ENCODE measurements at places on chromosomes 2 and 18.

- DNase-seq, result no peak
Observed at GRCh38 chr18:7755753-7756475, 188.8 kb downstream of the PTPRM start.

DNA sequence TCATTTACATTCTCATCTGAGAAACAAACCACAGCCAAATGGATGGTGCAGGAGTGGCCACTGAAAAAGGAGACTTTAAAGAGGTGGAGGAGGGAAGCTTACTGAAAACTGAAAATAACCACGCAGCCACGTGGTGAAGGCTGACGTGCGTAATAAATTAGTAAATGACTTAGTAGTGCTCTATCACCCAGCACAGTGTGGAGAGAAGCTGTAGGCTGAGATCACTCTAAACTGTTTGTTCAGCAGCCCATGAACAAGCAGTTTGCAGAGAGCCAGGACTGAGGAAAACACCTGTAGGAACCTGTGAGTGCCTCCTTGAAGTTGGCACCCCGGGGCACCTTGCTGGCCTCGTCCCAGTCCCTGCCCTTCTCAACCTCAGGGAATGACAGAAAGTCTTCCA, 193.0 kb downstream of the TXNL1 start:
- DNase-seq, result no peak

GRCh38 chr2:238286551-238286950, 1.9 kb downstream of the PER2 start:
- DNase-seq, result peak; percentile 75

DNA sequence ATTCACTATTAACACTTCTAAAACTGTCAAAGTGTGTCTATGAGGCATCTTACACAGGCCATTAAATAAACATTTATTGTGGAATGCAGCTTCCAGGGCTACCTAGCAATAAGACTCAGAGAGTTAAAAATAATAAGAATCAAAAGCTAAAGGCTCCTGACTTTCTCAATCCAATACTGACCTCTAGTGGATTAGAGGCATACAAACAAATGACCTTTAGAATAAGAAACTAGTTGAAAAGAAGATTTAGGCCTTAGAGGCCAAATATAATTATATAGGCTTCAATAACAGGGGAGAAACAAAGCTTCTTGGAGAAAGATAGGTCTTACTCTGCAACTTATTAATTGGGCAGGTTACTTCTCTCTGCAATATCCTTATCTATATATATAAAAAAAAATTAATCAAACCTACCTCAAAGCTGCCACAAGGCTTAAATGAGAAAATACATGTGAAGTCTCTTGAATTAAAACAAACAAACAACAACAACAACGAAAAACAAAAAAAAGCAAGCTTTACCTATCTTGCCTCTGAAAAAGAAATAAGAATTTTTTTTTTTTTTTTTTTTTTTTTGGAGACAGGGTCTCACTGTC, 246.1 kb downstream of the EXOC6B start:
- DNase-seq, result peak; percentile 53

GRCh38 chr18:36496022-36496421, 198.5 kb downstream of the FHOD3 start:
- no peak for DNase-seq

DNA sequence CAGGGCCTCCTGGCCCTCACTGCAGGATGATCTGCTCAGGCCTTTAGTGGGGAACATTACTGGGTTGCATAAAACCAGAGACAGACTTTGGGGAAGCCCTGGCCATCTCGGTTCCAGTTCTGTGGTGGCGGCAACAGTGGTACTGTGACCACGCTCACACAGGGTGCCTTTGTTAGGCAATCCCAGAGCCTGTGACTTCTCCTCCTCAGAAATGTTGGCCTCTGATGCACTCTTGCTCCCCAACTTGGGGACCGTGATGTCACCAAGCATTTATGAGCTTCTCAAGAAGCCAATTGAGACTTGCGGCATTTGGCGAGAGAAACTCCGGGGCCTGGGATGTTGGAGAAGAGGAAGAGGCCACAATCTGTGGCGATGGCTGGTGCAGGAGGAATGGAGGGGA, 80.9 kb upstream of the PKDCC start:
- DNase-seq, result no peak

DNA sequence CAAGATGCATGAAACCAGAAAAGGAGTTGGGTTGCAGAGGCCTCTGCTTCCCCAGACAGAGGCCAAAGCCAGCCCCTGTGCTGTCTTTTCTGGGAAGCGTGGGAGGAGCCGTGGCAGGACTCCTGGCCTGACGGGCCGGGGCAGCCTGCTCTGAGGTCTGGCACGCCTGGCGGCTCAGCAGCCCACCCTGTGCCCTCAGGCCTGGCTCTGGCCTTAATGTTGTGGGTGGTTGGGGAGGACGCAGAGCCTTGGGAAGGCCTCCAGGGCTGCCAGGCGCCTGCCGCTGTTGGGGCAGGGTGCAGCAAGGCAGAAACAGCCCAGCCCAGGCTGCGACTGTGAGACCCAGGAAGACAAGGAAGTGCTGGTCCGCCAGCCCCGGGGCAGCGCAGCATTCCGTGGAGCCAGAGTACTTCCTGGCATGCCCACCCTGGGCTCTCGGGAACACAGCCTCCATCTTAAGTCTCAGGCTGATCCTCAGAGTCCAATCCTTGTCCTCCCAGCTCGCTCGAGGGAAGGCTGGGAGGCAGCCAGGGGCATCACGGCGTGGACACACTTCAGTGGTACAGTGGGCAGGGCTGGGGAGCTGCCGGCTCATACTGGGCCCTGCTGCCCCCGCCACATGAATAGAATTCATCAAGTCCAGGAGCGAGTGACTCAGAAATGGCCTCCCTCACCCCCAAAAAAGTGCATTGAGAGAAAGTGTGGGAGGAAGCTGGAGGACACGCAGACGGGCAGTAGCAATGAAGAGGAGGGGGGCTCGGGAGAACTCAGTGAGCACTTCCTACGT, 72.6 kb downstream of the EMX1 start:
- no peak for DNase-seq

- DNase-seq, result no peak
Observed at GRCh38 chr18:63336366-63337099, 17.0 kb upstream of the BCL2 start.

- no peak for DNase-seq
Observed at GRCh38 chr18:43590182-43590903, 313.1 kb upstream of the SYT4 start.

GRCh38 chr2:15155959-15156574, 405.1 kb downstream of the NBAS start:
- no peak for DNase-seq

- DNase-seq, result no peak
Observed at GRCh38 chr18:58360324-58360723, 268.6 kb downstream of the ALPK2 start.

GRCh38 chr18:57242285-57242684, 95.4 kb downstream of the BOD1L2 start:
- peak; percentile 26 for DNase-seq

GRCh38 chr18:75309564-75309963, 99.0 kb downstream of the TSHZ1 start:
- DNase-seq, result no peak

DNA sequence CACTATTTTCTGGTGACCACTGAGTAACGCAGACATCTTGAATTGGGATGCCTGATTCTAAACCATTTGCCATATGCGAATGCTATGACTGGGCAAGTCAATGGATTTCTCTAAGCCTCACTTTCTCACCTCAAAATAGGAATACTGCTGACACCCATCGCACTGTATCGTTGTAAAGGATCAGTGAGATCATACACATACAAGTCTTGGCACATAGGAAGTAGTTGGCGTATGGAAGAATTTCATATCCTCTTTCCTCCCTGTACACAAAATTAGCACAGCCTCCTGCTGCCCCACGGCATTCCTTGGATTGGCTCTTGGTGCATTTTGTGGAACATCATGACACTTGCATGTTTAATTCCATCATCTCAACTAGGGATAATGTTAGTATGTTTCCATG, 366.9 kb downstream of the CMPK2 start:
- no peak for DNase-seq

DNA sequence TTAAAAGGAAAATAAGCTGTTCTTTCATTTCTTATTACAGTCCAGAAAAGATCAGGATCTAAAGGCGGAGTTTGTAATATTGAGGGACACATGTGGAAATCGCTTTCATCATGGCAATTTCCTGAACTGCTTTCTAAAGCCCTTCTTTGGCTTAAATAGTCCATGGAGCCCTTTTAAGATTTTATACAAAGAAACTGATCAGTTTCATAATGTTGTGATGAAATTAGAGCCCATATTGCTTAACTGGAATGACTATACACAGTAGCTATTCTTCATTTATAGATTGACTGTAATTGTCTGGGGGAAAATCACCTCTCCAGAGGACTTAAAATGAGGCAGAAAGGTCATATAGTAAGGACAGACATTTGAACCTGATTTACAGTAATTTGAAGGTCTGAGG, 322.2 kb downstream of the ETAA1 start:
- no peak for DNase-seq

DNA sequence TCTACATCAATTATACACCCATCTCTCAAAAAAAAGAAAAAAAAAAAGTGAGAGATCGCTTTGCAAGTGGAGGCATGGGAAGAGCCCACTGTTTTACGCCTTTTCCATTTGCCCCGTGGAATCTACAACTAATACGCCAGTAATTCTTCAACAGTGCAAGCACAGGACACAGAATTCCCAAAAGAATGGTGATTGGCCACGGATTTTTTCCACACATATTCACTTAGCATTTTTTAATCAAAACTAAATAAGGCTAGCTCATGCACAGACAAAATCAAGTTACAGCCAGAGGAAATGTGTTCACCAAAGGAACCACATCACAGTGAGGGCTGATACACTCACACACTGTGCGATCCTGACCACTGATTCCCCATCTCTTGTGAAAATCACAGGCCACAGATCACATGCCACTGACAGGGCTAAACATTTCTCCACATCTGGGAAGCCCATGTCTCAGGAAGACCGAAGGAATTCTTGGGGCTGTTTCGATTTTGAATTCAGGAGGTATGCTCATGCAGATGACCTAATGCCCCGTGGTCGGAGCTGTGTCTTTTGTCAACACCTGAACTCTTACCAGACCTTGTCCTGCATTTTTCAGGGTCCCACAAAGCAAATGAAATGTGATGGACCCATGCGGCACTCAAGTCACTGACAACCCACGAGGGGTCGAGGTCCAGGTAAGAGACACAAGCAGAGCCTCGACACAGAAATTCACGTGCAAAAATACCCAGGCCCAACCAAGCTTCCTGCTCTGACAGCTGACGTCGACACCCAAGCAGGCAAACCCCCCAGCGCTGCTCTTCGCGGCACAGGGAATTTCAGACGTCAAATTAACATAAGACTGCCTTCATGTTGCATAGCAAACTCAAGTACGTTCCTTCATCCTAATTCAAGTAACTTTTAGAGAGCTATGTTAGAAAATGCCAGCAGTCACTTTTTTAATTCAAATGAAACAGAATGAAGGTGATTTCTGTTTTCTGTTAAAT, 69.6 kb downstream of the ZNF516 start:
- DNase-seq, result no peak

DNA sequence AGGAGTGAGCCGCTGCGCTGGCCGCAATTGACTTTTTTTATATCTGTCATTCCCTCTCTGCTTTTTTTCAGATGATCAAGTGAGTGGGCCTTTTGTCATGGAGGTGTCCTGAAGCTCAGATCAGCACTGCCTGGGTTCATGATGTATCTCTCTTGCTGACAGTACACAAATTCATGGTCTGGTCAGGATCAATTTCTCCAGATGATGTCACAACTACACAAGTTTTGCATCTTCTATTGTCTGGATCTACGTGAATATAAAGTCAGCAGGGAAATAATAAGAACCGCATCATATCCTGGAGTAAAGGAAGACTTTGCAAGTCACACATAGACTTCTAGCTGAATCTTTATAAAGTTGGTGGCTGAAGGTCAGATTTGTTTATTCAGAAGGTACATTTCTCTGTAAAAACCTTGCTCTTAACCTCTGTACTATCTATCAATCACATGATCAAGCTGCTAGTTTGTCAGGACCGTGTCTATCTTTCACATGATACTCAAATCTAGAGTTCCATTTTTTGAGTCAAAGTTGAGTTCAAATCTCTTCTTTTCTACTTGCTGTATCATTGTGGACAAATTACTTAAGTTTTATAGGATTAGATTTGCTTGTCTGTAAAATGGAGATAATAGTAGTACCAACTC, 13.1 kb upstream of the CD28 start:
- no peak for DNase-seq

DNA sequence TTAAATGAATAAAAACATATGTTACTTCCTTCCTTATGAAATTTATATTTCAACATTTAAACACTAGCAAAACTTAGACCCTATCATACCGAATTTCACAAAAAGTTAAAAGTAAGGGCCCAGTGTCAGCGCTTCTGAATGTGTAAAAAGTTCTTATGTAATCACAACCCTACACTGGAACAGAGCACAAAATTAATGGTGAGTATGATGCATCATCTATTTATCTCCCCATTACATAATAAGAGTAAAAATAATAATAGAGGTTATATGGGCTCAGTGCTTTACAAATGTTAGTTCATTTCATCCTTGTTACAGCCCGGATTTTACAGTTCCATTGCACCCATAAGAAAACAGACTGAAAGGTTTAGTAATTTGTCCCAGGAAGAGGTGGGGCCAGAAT, 144.9 kb upstream of the POU3F3 start:
- DNase-seq, result no peak

DNA sequence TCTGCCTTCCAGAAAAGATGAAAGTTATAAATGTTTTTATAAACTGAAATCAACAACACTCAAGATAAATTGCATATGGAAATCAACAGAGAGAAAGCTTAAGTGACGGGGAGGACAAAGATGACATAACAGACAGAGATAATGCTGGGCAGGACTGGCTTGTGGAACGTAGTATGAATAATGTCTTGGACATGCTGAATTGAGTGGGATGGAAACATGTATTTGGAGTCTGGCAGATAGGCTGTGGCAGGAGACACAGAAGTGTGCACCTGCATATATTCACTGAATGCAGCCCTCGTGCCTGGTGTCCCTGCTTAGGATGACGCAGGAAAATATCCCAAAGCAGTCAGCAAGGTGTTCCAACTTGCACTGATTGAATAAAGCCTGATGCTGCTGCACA, 318.2 kb downstream of the CBLN2 start:
- no peak for DNase-seq

GRCh38 chr18:11840493-11840892, 10.7 kb upstream of the CHMP1B start:
- DNase-seq, result no peak

- no peak for DNase-seq
Observed at GRCh38 chr2:67259556-67260342, 137.4 kb upstream of the ETAA1 start.

DNA sequence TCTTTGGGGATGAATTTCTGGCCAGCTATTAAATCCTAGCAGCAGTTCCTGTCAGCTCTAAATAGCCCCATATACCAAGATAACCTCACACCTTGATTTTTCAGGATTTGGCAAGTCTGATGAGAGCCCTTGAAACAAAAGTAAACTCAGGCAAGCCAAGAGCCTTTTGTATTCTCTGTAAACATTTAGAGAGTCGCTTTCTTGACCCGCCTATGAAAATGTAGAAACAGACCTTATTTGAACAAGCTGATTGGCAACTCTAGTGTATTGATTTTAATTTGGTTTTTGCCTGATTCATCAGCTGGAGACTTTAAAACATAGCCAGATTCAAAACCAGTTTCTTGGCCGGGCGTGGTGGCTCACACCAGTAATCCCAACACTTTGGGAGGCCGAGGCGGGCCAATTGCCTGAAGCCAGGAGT, 43.4 kb downstream of the CABLES1 start:
- DNase-seq, result no peak

- peak; percentile 72 for DNase-seq
Observed at GRCh38 chr2:85750587-85751575, 2.9 kb upstream of the ATOH8 start.

Data from HT-29 (cell line).